Neural progenitor cell (in vitro differentiated cells): ENCODE measurements at places on chromosomes 1 and 21. TPM values are rescaled to one million over a fixed set of nuclear protein-coding genes. Genes with fewer than 3 reads are reported as not detected.

The DENND1B gene
- 12.2 and 13.1 TPM in 2 replicates for total RNA-seq

The ICOSLG gene
- total RNA-seq = 0.22 and 0.25 TPM in 2 replicates

GRCh38 chr1:170145061-170145460, 698 bp upstream of the NTMT2 start:
- DNase-seq = no peak

DNA sequence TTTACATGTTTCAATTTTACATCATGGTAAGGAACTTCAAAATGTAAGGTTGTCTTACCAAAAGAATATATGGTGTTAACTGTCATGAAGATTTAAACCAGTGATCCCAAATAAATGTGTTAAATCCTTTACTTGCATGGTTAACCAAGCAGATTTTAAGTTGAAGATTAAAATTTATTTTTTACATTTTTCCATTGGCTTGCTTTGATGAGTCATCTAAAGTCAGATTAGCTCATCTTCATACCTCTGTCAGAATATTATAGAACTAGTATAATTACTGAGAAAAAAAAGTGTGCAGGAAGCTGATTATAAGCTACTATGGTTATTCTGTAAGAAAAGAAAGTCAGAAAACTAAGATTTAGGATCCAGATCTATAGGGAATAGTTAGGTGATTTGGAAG, 95.3 kb upstream of the DPH5 start:
- no peak for DNase-seq

DNA sequence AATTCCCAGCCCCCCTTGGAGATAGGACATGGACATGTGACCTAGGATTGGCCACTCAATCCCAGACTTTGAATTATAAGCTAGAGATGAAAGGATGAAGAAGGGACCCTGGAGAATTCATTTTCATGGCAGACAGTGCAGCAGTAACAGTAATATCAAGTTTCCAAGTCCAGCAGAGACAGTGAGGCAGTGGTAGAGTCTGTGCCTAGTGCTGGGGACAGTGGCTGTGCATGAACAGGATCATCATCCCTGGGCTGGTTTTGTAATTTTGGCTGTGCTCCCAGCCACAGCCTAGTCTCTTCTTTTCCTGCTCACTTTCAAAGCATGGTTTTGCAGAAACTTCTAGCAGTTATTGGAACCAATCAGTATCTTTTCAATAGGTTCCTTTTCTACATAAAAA, 29.6 kb upstream of the CD84 start:
- DNase-seq = no peak

The RXRG gene
- total RNA-seq = not detected in 2 replicates

DNA sequence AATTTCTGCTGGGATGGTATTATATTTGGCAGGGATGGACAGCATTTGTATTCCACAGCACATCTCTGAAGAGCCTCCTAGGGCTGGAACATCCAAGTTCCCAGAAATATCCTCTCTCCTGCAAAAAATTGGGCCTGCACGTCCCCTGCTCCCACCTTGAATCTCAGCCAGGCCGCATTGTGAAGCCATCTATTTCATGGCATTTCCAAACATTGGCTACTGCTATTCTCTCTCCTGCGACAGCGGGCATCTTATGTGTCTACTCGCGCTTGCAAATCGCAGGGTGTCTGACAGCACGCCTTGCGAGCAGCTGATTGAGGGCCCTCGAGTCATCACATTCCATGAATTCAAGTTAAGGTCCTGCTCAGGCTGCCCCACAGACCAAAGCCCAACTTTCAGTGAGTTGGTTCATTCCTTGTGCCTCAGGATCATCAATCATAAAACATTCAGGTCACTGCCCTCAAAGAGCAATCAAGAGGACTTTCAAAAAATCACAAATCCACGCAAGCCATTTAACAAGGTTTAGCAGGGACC, 15.8 kb downstream of the RGS8 start:
- no peak for DNase-seq

GRCh38 chr1:160488347-160489058, 34.6 kb downstream of the SLAMF6 start:
- no peak for DNase-seq

The ADGRL4 gene
- total RNA-seq = 0.07 and 0.31 TPM in 2 replicates

DNA sequence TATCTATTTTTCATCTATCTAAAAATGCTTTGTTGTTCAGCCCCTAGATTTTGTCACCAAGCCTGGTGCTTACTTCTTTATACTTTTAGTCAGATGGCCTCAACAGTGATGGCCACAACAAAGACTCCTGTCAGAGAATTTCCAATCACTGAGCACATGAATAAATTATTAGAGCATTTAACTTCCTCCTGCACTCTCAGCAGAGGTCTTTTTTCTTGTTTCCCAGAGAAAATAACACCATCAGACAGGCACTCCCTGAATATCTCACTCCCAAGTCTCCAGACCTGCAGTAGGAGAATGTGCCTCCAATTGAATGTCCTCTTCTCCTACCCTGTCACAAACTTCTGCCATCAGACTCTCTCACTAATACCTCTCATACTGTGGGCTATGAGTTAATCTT, 616.0 kb upstream of the NR5A2 start:
- DNase-seq = no peak

The FCAMR gene
- not detected in 2 replicates for total RNA-seq

- no peak for DNase-seq
Measured at GRCh38 chr1:100569888-100570287, 31.9 kb downstream of the GPR88 start.

DNA sequence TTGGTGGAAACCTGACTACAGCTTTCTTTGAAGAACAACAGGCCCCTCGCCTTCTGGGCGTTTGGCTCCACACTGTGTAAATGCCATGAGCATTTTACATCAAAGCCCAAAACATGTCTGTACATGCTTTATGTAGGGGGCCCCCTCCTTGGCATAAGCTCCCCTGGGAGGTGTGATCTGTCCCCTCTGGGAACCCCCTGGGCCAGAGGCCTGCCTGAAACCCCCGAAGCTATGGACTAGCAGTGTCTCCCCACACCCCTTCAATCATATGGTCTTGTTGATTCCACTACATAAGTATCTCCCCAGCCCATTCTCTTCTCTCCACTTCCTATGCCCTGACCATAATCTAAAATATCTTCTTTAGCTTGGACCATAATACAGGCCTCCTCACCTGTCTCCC, 241.5 kb downstream of the C1orf94 start:
- DNase-seq = no peak

- no peak for DNase-seq
Measured at GRCh38 chr1:232786845-232787455, 18.3 kb upstream of the MAP10 start.

GRCh38 chr1:76450229-76450628, 375.7 kb downstream of the ST6GALNAC3 start:
- DNase-seq = no peak

DNA sequence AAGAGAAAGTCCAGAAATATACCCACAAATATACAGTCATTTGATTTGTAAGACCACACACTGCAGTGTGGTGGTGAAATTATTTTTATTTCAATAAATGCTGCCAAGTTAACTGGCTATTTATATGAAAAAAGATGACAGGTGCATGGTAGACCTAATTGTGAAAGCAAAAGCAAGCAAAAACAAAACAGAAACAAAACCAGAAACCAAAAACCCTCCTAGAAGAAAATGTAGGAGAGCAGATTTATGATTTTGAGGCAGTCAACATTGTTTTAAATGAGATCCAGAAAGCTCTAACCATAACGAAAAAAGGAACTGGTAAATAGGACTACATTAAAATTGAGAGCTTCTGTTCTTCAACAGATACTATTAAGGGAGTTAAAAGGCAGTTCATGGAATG, 303.6 kb downstream of the PRDM2 start:
- no peak for DNase-seq

The RBP7 gene
- 0.96 TPM in 1 of 2 replicates, not detected in the other for total RNA-seq

- DNase-seq = no peak
Measured at GRCh38 chr1:224565186-224565585, 50.9 kb upstream of the CNIH3 start.

The FCGR2B gene
- 0.15 TPM in 1 of 2 replicates, not detected in the other for total RNA-seq

DNA sequence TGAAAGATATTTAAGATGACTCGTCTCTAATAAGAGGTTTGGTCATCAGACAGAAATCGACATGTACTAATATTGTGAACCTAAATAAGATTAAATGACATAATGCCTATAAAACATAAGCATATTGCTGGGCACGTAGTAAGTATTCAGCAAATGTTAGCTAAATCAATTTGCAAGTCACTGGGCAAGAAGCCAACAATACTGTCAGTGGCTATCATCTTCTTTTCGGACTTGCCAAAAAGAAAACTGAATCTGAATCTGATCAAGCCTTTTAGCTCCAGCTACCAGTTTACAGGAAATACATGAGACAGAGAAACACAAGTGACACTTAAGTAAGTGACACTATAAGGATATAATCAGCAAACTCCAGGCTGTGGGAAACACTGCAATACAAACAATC, 46.0 kb downstream of the RPL5 start:
- no peak for DNase-seq

- DNase-seq = no peak
Measured at GRCh38 chr1:13723810-13724209, 23.8 kb downstream of the PRDM2 start.

The ECM1 gene
- 0.30 and 0.65 TPM in 2 replicates for total RNA-seq

GRCh38 chr1:54805981-54806381, 4.9 kb upstream of the TTC22 start:
- DNase-seq = no peak

DNA sequence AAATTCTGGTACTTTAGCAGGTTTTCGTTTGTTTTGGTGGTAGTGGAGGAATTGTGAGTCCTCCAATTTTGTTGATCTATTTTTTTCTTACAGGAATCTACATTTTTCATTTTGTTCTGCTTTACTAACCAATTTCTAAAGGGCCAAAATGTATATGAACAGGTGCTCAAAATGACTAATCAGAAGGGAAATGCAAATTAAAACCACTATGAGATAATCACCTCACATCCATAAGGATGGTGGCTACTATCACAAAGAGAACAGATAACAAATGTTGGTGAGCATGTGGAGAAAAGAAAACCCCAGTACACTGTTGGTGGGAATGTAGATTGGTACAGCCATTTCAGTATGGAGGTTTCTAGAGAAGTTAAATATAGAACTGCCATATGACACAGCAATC, 134.2 kb downstream of the LMO4 start:
- DNase-seq = no peak

DNA sequence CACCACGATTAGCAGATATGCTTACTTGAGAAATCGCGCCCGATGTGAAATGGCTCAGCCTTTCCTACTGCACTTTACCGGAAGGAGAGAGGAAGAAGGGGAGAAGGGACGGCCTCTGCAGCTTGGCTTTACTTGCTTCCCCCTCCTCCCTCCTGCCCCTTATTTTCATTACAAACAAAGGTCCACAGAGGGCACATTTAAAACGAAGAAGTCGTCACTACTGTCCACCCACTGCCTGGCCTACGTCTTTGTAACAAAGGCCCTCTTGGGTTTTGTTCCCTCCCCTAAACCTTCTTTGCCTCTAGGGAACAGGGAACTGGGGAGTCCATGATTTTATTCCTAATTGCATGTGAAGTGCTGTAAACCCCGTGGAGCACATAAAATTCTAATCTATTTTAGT, 308.5 kb downstream of the LMX1A start:
- DNase-seq = peak; percentile 55

The DOP1B gene
- 9.9 and 10.7 TPM in 2 replicates for total RNA-seq

DNA sequence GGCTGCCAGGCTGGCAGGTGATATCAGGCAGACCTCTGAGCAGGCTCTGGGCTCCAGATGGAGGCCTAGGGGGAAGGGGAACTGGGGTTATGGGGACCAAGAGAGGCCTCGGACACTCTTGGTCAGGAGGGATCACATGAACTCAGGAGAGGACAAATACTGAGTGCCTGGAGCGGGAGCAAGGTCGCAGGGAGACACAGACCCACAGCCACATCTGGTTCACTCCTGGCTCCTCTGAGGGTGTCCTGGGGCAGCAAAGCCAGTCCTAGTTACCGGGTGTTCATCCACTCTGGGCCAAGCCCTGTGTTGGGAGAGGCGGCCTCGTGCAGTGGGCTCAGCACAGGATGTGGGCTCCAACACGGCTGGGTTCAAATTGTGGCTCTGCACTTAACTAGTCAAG, 239.0 kb downstream of the PTPRU start:
- no peak for DNase-seq

GRCh38 chr1:198637157-198637556, 1.7 kb upstream of the PTPRC start:
- DNase-seq = no peak

DNA sequence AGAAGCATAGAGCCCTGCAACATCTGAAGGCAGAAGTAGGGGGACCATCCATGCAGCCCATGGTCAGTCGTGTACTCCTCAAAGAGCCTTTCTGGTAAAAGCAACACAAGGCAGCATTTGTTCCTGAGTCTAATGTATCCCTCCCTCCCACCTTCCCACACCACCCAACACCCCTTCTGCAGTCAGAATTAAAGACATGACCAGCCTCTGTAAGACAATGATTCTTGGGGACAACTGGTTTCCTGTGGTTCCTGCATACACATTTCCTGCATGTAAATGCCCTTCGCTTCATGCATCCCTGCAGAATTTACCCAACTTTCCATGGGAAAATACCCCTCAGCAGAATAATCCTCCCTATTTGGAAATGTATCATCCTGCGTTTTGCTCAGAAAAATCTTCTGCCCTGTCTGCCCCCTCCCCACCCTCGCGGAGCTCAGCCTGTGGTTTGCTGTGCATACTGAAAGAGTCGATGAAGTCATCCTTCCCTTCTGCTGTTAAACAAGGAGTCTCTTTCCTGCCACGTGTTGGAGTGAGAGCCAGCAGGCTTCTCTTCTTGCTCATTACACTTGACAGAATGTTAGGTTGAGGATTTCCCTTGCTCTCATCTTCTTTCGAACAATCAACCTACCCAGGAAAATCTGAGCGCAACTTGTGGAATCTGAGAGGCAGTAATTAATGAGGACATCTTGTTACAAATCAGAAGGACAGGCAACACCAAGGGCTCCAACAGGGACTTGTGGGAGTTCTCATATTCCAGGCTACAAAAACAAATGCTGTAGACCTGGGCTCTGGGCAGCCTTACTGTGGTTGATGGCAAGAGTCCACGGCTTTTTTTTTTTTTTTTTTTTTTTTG, 4.7 kb downstream of the TNN start:
- peak; percentile 9 for DNase-seq

DNA sequence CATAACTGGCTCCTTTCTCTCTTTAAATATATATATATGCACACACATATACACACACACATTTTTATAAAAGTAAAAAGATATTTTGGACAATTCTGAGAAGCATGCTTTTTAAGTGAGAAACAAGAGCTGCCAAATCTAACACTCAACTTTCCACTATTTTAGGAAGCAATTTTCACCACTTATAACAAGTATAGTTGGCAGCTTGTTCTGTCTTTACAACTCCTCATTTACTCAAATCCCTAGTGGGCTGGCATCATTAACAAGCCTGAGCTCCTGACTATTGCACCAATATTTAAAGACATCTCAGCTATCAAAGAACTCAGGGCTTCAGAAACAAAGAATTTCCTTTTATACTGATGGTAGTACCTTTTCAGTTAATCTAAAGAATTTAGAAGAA, 76.6 kb downstream of the RAB3GAP2 start:
- no peak for DNase-seq
